ENCODE measurements at places on chromosomes 13 and 19. TPM values are rescaled to one million over a fixed set of nuclear protein-coding genes. Genes with fewer than 3 reads are reported as not detected.

GRCh38 chr13:97660594-97661260 lies 226.8 kb downstream of the RAP2A start:
- DNase-seq = no peak

GRCh38 chr13:65784088-65784816 lies 1445.9 kb downstream of the PCDH9 start:
- DNase-seq = no peak

- no peak for DNase-seq
Observed at GRCh38 chr13:50129706-50130122, 114.5 kb downstream of the KCNRG start.

ZNF850 gene
- total RNA-seq = 2.8 TPM

- no peak for DNase-seq
Observed at GRCh38 chr13:85853901-85854663, 54.9 kb upstream of the SLITRK6 start.

FFAR1 gene
- total RNA-seq = not detected

DNA sequence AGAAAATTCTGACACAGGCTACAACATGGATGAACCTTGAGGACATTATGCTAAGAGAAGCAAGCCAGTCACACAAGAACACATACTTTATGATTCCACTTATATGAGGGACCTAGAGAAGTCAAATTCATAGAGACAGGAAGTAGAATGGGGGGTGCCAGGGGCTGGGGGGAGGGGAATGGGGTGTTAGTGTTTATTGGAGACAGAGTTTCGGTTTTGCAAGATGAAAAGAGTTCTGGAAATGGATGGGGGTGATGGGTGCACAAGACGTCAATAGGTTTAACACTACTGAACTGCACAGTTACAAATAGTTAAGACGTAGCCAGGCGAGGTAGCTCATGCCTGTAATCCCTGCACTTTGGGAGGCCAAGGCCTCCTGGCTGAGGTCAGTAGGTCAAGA lies 3.5 kb upstream of the ZNF787 start:
- no peak for DNase-seq

CACTIN gene
- total RNA-seq = 24.3 TPM

LONP1 gene
- total RNA-seq = 79.1 TPM

DNA sequence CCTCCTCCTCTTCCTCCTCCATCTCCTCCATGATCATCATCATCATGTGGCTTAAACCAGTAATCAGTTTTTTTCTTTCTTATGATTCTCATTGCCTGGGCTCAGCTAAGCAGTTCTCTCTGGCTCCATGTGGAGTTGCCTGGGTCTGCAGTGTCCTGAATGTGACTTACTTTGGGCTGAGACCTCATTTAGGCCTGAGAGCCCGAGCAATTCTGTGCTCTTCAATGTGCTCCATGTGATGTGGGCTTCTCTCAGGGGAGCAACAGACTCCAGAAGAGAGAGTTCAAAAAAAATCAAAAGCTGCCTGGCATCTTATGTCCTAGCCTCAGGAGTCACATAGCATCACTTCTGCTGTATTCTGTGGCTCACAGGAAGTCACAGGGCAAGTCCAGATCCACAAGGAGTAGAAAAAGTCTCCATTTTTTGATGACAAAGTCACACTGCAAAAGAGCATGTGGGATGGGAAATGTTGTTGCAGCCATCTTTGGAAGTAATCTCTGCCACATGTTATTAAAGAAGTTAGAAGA lies 128.7 kb downstream of the MAB21L1 start:
- DNase-seq = no peak

ITGBL1 gene
- 43.6 TPM for total RNA-seq

IRS2 gene
- 43.8 TPM for total RNA-seq

DNA sequence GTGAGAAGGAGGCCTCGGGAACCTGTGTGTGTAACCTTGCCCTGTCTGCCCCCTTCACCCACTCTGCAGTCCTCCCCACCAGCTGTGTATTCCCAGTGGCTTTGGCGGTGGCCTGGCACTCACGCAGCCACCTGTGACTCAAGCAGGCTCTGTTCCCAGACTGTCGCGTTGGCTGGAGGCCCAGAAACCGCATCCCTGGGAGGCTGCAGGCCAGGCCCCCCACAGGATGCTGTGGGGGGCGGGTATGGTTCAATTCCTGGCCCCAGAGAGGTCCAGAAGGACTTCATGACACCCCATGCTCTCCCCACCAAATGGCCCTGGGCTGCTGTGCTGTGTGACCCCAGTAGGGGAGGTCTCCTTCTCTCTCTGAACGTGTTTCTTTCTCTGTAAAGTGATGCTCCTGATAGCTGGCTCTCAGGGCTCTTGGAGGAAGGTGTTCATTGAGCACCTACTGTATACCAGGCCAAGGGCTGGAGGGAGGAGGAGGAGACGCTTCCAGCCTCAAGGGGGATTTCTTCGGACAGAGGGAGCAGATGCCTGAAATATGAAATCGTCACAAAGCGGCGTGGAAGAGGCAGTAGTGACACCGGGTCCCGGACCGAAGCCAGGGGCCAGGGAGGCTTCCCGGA lies 1.9 kb upstream of the LINGO3 start:
- no peak for DNase-seq

DNA sequence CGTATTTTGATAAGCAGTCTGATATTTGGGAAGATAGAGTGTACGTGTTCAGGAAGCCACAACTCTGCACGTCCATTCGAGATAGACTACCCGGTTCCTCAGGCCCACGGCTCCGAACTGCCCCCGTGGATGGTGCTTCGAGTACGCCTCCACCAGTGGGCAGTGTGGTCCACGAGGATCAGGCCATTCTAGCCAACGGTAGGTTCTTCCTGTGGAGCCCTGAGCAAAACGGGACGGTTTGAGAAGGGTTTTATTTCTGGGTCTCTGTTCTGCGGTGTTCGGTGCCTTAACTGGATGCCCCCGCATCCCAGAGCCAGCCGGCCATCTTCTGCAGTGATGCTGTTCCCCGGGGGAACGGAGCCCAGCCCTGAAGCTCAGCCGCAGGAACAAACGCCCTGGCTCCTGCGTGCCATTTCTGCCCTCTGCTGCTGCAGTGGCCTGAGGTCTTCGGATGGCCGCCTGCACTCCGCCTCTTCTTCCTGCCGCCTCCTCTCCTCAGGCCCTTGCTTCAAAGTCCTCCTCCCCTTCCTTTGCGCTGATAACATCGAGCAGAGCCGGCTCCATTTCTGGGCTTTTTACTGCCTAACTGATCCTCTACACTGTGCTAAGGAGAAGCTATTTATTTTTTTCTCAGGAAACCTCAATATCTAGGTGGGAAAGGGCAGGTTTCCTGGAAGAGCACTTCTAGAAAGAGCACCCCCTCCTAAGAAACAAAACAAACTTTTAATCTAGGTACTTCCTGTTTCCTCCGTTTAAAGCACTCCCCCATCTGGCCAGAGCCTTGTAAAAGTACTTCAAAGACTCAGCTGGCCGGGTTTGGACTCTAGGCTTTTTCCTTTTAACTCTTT lies 36.2 kb upstream of the SLC46A3 start:
- DNase-seq = no peak

SMIM44 gene
- not detected for total RNA-seq

ZNF415 gene
- total RNA-seq = 7.0 TPM

- no peak for DNase-seq
Observed at GRCh38 chr13:84417416-84417815, 535.1 kb upstream of the SLITRK1 start.
